ENCODE measurements at places on chromosomes 2 and 18.

DNA sequence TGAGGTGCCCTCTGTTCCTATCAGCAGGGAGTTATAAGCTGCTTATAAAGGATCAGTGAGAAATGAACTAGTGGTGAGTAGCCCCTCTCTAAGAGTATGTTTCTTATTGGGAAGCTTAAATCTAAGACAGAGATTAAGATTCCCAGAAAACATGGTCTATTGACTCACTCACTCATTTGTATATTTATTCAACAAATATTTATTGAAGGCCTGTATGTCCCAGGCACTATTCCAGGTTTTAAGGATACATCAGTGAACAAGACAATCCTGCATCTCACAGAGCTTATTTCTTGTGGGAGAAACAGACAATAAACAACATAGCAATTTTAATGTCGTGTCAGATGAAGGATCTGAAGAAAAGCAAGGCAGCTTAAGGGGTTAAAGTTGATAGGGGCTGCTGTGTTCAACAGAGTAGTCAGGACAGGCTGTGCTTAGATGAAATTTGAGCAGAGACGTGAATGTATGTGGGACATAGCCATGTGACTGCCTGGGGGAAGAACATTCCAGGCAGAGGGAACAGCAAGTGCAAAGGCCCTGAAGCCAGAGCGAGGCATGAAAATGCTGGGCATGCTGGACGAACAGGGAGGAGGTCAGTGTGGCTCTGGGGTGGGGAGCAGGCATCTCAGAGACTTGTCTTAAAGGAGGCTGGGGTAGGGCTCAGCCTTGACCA lies 14.8 kb upstream of the PSD4 start:
- DNase-seq, result no peak

DNA sequence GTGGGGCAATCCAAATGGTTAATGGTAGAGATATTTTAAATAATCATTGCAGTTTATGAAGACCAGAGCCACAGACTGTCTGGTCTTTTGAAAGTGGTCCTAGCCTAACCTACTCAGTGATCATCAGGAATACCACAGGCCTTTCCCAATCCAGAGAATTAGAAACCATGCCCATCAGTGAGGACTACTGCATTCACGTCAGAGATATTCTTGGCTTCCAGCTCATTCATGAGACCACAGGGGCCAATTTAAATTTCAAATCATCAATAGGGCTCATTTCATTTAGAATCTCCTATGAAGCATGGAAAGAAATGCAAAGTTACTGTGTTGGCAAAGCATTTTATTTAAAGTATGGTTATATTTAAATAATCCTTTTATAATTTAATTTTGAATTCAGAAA lies 362.3 kb upstream of the KCNJ3 start:
- no peak for DNase-seq

DNA sequence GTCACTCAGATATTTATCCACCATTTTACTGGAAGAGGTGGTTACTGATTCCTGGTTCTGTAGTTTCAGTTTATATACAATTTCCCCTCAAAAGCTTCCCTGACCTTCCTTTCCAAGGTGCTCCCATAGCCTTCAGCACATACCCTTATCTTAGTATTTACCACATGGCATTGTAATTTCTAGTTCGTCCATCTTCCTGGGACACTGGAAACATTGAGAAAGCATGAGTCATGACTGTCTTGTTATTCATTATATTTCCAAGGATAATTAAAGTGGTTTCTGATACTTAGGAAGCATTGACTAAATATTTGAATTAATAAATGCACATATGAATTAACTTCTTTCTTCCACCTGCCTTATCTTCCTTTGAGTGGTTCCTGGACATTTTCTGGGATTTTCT lies 203.8 kb downstream of the ETAA1 start:
- DNase-seq, result no peak

GRCh38 chr2:71530641-71531332 lies 77.4 kb downstream of the DYSF start:
- DNase-seq, result no peak

GRCh38 chr2:157377861-157378260 lies 52.2 kb upstream of the ERMN start:
- DNase-seq, result no peak

DNA sequence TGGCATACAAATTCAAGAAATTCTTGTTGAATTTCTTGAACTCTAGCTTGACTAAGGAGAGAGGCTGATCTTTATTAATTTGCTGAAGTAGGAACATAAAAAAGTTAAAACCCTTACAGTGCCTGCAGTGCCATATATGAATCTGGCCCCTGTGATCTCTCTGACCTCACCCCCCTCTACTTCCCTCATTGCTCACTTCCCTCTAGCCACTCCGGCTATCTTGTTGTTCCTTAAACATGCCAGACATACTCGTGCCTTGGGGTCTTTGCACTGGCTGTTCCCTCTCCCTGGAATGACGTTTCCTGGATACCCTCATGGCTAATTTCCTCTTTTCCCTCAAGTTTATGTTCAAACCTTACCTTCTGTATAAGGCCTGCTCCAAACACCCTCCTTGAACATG lies 246.3 kb upstream of the SIX2 start:
- no peak for DNase-seq

DNA sequence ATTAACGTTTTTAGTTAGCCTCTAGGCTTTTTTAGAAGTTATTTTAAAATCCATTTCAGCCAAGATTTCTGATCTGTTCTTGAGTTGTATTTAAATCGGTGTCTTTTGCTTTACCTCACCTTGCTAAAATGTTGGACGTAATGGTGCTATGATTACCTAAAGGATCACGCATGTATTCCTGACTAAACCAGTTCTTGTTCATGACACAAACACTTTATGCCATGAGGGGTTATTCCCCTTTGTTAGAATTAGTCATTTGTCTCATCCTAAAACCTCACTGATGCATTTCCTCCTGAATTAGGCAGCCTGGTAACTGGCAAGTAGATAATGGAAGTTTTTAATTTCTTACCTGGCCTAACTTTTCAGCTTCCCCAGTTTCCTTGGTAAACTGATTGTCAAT lies 185.4 kb upstream of the TANK start:
- DNase-seq, result no peak

- no peak for DNase-seq
These were observed 530.6 kb downstream of the ERBB4 start for GRCh38 chr2:212007972-212008371.

GRCh38 chr18:60892855-60893254 lies 440.4 kb upstream of the CDH20 start:
- DNase-seq, result no peak

- peak; percentile 40 for DNase-seq
These were observed 96.4 kb downstream of the CERS6 start for GRCh38 chr2:168552450-168552856.

- no peak for DNase-seq
These were observed 268.3 kb downstream of the DYSF start for GRCh38 chr2:71721669-71722068.

GRCh38 chr2:164589522-164589921 lies 31.8 kb downstream of the GRB14 start:
- no peak for DNase-seq

GRCh38 chr2:231174211-231174651 lies 24.2 kb upstream of the ARMC9 start:
- no peak for DNase-seq

DNA sequence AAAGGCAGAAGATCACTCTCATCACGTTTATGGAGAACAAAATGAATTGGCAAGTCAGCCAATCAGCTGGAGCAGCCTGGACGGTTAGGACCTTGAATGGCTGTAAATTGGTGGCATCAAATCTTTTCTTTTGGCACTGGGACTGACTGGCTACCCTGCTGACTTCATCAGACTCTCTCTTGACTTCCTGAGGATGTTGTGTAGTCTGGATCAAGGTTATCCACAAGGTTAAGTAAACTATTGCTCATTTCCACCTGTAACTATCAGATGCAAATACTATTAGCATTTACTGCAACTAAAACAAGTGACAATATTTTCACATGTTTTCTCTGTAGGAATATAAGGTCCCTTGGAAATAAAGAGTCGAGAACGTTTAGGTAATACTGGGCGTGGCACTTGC lies 134.3 kb upstream of the RASGRP3 start:
- DNase-seq, result no peak

GRCh38 chr18:51398104-51398503 lies 200.6 kb upstream of the MEX3C start:
- DNase-seq, result no peak
